ENCODE measurements at places on chromosomes 11 and 22.

- DNase-seq: no peak
Measured at GRCh38 chr22:49007013-49007653, 820.5 kb downstream of the BRD1 start.

DNA sequence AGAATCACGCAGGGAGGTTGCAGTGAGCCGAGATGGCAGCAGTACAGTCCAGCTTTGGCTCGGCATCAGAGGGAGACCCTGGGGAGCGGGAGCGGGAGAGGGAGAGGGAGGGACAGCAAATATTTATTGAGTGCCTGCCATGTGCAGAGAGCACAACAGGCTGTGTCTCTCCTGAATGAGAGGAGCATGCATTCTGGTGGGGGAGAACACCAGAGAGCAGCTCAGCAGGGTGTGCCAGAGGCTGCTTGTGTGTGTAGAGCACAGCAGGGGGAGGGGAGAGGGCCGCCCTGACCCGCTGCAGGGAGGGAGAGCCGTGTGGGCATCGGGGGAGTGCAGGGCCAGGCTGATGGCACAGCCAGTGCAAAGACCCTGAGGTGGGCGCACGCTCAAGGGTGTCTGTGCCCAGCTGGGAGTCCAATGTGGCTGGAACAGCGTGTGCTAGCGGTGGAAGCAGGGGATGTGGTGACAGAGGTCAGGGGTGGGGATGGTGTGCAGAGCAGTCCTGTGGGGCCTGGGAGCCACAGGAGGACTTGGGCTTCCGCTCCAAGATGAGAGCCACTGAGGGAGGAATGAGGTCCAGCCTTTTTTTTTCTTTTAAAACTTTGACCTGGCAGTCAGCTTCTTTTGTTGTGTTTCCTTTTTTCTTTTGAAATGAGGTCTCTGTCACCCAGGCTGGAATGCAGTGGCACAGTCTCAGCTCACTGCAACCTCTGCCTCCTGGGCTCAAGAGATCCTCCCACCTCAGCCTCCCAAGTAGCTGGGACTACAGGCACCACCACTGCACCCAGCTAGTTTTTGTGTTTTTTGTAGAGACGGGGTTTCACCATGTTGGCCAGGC, 12.0 kb downstream of the PPIL2 start:
- DNase-seq: no peak

- no peak for DNase-seq
Measured at GRCh38 chr11:14320020-14320419, 39.0 kb downstream of the RRAS2 start.

DNA sequence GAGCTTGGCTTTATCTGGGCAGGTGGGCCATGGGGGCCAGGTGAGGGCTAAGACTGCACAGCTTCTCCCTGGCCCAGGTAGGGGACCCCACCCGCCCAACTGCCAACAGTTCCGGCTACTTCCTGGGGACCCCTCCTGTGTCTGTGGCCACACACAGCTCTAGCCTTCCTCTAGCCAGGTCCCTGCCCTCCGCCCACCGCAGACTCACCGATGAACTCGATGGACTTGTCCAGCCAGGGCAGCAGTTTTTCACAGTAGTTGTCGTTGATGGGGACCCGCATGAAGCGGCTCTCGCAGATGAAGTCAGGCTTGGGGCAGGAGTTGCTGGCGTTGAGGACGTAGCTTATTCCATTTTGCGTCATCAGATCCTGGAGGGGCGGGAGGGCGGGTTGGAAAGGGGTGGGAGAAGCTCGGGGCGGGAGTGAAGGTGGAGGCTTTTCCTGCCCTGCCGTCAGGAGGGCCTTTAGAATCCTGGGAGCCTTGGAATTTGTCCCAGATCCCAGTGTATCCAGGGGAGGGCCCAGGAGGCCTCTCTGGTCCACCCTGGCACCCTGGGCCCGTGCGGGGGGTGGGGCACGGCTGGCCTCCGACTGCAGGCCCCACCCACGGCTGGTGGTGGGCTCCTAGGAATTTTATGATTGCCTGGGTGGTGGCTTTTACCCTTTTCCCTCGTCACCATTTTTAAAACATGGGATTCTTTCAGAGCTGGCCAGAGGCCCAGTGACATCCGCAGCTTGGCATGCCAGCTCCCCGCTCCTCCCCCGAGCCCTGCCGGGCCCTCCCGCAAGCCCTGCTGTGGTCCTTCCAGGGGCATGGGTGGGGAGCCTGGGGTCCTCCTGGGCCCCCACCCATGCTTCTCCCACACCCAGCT, 13.9 kb downstream of the DUSP8 start:
- no peak for DNase-seq

- DNase-seq: peak; percentile 77
Measured at GRCh38 chr11:102410382-102410784, 42.2 kb downstream of the TMEM123 start.

DNA sequence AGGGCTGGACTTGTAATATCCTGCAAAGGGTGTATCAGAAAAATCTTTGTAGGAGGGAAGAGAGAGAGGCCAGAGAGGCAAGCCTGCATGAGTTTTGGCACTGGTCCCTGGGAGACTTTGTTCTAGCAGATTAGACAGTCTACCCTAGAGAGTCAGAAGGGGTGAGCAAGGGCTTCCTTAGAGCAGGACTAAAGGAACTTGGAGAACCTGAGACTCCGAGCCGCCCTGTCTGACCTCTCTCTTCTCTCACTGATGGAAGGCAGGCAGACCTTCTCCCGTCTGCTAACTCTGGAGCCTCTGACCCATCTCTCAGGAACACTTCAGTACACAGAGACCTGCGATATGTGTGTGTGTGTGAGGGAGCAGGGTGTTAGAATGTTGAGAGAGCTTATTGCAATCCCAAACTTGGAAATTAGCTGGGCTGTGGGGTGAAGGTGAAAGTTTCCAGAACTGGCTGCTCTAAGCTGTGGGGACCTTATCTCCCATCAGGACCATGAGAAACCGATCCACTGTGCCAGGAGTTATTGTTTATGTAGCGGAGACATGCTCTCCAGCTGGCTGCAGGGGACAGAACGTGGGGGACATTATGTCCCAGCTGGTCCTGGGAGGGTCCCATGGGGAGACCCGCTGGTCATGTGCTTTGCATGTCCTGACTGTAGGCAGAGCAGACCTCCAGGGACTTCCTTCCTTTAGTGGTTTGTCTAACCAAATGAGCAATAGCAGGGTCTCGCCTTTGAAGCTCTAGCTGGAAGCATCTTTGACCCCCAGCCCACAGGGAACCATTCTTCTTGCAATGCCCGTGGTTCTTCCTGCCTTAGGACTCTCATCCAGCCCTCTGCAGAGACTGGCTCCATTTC, 51.1 kb downstream of the TIMP3 start:
- peak; percentile 73 for DNase-seq

GRCh38 chr11:9081153-9081552, 10.2 kb downstream of the SCUBE2 start:
- no peak for DNase-seq

DNA sequence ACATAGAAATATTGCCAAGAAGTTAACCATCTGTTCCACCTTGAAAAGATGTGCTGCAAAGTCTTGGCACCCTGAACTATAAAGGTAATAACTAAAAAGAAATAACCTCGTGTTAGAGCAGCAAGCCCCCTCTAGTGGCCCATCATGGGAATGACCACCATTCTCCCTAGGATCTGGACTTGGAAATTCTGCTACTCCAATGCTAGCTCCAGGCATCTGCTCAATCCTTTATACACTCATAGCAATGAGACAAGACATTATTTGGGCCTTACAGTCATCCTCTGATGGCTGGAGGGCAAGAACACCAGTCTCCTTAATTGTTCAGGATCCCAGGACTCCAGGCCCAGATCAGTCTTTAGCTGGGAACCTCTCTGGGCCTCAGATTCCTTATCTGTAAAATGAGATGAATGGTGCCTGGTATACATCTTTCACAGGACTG, 76.0 kb downstream of the CWC15 start:
- peak; percentile 60 for DNase-seq

GRCh38 chr11:7609015-7609414, 64.3 kb downstream of the CYB5R2 start:
- no peak for DNase-seq

- DNase-seq: no peak
Measured at GRCh38 chr11:126308271-126308671, 4.4 kb downstream of the DCPS start.

- DNase-seq: no peak
Measured at GRCh38 chr11:108562746-108563581, 30.6 kb downstream of the EXPH5 start.

GRCh38 chr22:19962909-19963806, 21.5 kb upstream of the TXNRD2 start:
- peak; percentile 50 for DNase-seq

DNA sequence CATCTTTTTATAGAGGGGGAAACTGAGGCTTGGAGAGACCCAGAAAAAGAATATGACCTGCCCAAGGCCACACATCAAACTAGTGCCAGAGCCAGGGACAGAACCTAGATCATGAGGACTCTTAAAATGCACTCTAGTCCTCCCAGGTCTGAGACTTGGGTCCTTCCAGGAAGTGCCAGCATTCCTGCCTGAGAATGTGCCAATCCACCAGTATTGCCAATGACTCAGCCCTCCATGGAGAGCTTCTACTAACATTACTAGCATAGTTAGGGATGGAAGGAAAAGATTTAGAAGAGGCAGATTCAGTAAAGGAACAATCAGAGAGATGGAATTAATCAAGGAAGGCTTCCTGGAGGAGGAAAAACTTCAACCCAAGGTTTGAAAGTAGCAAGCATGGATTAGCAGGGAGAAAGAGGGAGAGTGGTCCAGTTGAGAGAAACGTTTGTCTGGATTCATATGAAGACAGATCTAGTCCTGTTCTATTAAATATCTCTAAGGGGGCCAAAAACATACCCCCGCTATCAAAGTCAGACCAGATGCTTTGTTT, 20.1 kb upstream of the SMIM35 start:
- DNase-seq: no peak

GRCh38 chr22:19629720-19630419, 84.4 kb upstream of the SEPTIN5 start:
- DNase-seq: peak; percentile 86

Measured in BE2C (cell line).